ENCODE measurements at places on chromosomes 2 and 18.

GRCh38 chr18:1147730-1148129, 243.1 kb downstream of the ADCYAP1 start:
- H3K36me3 ChIP-seq, result no peaks in the 10 kb centered on the region
- no peak for DNase-seq
- no peaks in the 10 kb centered on the region for H3K4me1 ChIP-seq
- no peaks in the 10 kb centered on the region for H3K27me3 ChIP-seq
- H3K4me3 ChIP-seq, result no peak overlapping the region
- no peak overlapping the region for H3K27ac ChIP-seq

GRCh38 chr18:63107171-63107845, 212.3 kb downstream of the BCL2 start:
- H3K4me1 ChIP-seq, result peaks cover 34% of the 10 kb centered on the region
- peaks cover 11% of the 10 kb centered on the region for H3K36me3 ChIP-seq
- DNase-seq, result no peak
- H3K4me3 ChIP-seq, result no peak overlapping the region
- no peak overlapping the region for H3K27ac ChIP-seq

GRCh38 chr2:177489719-177490301, 97.2 kb downstream of the AGPS start:
- no peak overlapping the region for H3K4me3 ChIP-seq
- no peak for DNase-seq
- H3K4me1 ChIP-seq, result no peaks in the 10 kb centered on the region
- H3K27me3 ChIP-seq, result no peaks in the 10 kb centered on the region
- no peak overlapping the region for H3K27ac ChIP-seq

DNA sequence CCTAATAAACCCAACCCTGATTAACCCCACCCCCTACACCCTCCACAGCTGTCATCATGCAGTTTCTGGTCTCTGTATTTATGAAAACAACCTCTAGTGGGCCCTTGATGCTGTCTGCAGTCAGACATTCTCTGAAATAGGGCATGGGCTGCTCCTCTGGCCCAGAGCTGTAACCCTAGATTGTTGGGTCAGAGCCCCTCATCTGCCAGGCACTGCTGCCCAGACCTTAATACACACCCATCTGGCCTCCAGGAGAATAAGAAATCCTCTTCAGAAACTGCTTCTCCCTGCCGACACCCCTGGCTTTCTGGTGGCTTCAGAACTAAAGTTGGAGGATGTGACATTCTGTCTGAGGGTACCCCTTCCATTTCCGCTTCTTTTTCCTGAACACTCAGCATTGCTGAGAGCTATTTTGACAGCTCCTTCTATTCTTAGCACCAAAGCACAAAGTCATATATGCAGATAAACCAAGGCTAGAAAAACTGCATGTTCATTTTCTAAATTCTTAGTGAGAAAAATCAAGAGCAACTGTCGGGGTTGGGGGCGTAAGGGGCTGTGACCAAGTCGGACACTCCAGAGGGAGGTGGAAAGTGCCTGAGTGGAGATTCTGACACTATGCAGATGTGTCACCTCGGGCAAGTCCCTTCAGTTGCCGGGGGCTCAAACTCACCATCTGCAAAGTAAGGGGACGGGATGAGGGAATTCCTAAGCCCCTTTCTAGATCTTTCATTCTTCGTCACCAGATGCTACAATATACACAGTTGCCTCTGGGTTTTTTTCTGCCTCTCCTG, 28.7 kb downstream of the SRSF7 start:
- peaks cover 31% of the 10 kb centered on the region for H3K36me3 ChIP-seq
- peak overlapping the region; percentile 83 for H3K27ac ChIP-seq
- no peaks in the 10 kb centered on the region for H3K27me3 ChIP-seq
- H3K4me3 ChIP-seq, result peak overlapping the region; percentile 32

DNA sequence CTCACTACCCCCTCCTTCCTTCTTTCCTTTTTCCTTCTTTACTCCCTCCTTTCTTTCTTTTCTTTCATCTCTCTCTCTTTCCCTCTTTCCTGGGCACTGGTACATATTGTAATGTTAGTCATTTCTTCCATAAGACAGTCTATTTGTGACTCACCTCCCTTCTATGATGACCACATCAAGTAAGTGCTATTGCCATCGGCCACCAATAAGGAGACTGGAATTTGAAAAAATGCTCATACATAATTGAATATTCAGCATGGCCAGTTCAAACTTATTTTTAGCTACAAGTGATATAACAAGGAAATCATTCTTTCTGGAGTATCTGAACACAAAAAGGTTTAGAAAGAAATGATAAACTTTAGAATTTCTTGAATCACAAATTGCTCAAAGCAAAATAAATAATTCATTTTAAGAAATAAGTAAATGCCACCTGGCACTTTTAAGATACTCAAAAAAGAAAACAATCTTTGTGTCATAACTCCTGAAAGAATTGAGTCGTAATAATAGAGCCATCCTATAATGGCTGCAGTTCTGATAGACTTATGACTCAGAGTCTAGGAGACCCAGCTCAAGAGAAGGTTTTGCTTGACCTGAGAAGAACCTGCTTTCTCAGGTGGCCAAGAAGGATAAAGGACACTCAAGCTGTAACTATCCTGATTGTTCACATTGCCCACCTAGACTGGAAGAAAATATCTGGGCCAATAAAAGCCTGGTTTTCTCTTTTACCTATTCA, 51.6 kb upstream of the CCBE1 start:
- no peaks in the 10 kb centered on the region for H3K36me3 ChIP-seq
- H3K27me3 ChIP-seq, result peaks cover 3% of the 10 kb centered on the region
- no peak overlapping the region for H3K27ac ChIP-seq
- DNase-seq, result no peak
- H3K4me3 ChIP-seq, result no peak overlapping the region

- peaks cover 3% of the 10 kb centered on the region for H3K27me3 ChIP-seq
- no peak overlapping the region for H3K27ac ChIP-seq
- no peak overlapping the region for H3K4me3 ChIP-seq
- no peak for DNase-seq
- H3K4me1 ChIP-seq, result no peaks in the 10 kb centered on the region
- H3K36me3 ChIP-seq, result no peaks in the 10 kb centered on the region
Observed at GRCh38 chr2:86358957-86359356, 21.5 kb upstream of the REEP1 start.

DNA sequence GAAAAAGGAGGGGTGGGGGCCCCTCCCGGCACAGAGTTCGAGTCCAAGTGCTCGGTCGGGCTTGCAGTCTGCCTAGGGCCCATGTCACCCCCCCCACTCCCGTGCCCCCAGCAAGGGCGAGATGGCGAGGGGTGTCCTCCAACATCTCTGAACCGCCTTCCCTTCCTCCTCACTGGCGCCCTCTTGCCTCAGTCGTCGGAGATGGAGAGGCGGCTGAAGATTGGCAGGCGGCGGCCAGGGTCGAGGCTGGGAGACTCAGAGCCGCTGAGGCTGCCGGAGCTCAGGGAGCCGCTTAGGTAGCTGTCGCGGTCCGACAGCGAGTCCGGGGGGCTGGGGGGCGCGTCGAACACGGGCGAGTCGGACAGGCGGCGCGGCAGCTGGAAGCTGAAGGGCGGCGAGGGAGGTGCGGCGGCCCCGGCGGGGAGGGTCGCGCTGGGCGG, 2.3 kb downstream of the ZFP36L2 start:
- H3K36me3 ChIP-seq, result peaks cover 59% of the 10 kb centered on the region
- peak overlapping the region; percentile 100 for H3K27ac ChIP-seq
- H3K4me3 ChIP-seq, result peak overlapping the region; percentile 98
- peaks cover 42% of the 10 kb centered on the region for H3K4me1 ChIP-seq
- peak; percentile 87 for DNase-seq

DNA sequence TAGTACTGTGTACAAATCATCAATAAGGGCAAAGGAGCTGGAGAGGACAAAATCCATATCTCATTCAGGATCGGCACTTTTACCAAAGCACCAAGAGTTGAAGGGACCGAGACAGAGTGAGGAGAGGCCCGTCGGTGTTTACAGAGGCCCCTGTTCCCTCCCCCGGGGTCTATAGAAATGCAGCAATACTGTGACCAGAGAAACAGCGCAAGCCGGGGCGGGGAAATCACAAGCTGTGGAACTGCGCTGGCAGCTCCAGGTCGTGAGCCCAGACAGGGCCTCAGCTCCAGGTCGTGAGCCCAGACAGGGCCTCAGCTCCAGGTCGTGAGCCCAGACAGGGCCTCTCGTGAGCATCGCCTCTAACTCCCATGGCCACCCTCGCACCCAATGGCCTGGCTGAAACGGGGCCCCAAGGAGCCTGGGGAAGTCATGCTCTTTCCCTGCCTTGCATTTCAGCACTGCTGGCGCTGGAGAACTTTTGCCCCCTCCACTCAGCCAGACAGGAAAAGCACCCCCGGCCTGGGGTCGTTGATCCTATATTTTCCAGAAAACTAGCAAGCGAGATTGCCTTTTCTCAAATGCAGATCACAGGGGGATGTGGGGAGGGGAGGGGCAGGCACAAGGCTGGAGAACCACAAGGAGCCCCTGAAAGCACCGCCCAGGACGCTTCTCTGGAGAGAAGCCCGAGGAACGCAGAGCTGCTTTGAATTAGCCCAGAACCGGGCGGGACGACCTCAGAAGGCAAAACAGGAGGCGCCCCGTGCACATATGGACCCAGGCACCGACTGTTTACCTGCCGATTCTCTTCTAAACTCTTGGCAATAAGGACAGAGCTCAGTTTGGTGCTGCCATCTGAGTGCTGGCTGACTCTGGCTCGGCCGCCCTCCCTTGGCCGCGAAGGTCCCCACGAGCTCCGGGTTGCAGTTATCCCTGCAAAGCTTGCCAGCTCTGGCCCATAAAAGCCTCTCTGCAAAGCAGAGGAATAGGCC, 223.7 kb downstream of the ACKR3 start:
- no peaks in the 10 kb centered on the region for H3K36me3 ChIP-seq
- no peaks in the 10 kb centered on the region for H3K4me1 ChIP-seq
- H3K27me3 ChIP-seq, result peaks cover 6% of the 10 kb centered on the region
- H3K4me3 ChIP-seq, result no peak overlapping the region
- DNase-seq, result no peak

- H3K36me3 ChIP-seq, result no peaks in the 10 kb centered on the region
- no peak overlapping the region for H3K4me3 ChIP-seq
- no peak overlapping the region for H3K27ac ChIP-seq
- DNase-seq, result no peak
- H3K27me3 ChIP-seq, result no peaks in the 10 kb centered on the region
Observed at GRCh38 chr2:83747141-83747540, 711.9 kb downstream of the SUCLG1 start.

- no peaks in the 10 kb centered on the region for H3K27me3 ChIP-seq
- H3K27ac ChIP-seq, result no peak overlapping the region
- no peak for DNase-seq
- no peaks in the 10 kb centered on the region for H3K4me1 ChIP-seq
- no peaks in the 10 kb centered on the region for H3K36me3 ChIP-seq
Observed at GRCh38 chr18:75297731-75298130, 87.1 kb downstream of the TSHZ1 start.

DNA sequence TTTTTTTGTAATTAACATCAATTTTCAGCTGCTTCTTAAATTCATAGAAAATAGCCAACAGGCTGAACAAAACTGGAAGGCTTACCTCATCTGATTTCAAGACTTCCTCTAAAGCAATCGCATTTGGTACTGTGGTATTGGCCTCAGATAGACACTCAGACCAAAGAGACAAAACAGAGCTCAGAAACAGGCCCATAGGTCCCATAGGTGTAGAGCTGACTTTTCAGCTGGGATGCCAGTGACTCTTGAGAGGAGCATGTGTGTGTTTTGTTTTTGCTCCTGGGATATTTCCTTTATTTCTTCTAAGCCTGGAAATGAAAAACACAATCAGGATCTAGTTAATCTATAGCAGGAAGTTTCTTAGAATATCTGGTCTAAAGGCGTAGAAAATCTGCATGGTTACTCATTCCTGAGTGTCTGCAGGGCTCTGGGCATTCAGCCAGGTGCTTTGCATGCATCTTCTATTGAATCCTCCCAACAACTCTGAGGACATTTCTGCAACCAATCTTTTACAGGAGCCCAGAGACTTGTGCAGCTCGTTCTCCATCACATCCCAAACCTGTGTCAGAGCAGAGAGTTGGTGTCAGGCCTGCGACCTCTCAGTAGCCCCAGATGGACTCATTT, 190.8 kb downstream of the RTP5 start:
- H3K4me3 ChIP-seq, result no peak overlapping the region
- no peaks in the 10 kb centered on the region for H3K27me3 ChIP-seq
- no peaks in the 10 kb centered on the region for H3K4me1 ChIP-seq
- no peak overlapping the region for H3K27ac ChIP-seq

- H3K4me1 ChIP-seq, result peaks cover 3% of the 10 kb centered on the region
- no peaks in the 10 kb centered on the region for H3K36me3 ChIP-seq
- H3K27ac ChIP-seq, result no peak overlapping the region
- H3K27me3 ChIP-seq, result peaks cover 39% of the 10 kb centered on the region
- no peak for DNase-seq
Observed at GRCh38 chr2:219621935-219622334, 5.5 kb upstream of the SLC4A3 start.

GRCh38 chr18:950882-951495, 46.3 kb downstream of the ADCYAP1 start:
- H3K4me3 ChIP-seq, result no peak overlapping the region
- no peak for DNase-seq
- no peaks in the 10 kb centered on the region for H3K4me1 ChIP-seq
- H3K27ac ChIP-seq, result no peak overlapping the region
- H3K27me3 ChIP-seq, result peaks cover 2% of the 10 kb centered on the region

GRCh38 chr2:156901373-156902031, 356.0 kb upstream of the GALNT5 start:
- no peak for DNase-seq
- peaks cover 32% of the 10 kb centered on the region for H3K27me3 ChIP-seq
- no peaks in the 10 kb centered on the region for H3K36me3 ChIP-seq
- H3K4me1 ChIP-seq, result peaks cover 7% of the 10 kb centered on the region

- H3K4me3 ChIP-seq, result peak overlapping the region; percentile 70
- peaks cover 32% of the 10 kb centered on the region for H3K36me3 ChIP-seq
- H3K27me3 ChIP-seq, result no peaks in the 10 kb centered on the region
- H3K27ac ChIP-seq, result peak overlapping the region; percentile 98
- DNase-seq, result peak; percentile 85
Observed at GRCh38 chr18:46155641-46156051, 51.5 kb downstream of the HAUS1 start.

DNA sequence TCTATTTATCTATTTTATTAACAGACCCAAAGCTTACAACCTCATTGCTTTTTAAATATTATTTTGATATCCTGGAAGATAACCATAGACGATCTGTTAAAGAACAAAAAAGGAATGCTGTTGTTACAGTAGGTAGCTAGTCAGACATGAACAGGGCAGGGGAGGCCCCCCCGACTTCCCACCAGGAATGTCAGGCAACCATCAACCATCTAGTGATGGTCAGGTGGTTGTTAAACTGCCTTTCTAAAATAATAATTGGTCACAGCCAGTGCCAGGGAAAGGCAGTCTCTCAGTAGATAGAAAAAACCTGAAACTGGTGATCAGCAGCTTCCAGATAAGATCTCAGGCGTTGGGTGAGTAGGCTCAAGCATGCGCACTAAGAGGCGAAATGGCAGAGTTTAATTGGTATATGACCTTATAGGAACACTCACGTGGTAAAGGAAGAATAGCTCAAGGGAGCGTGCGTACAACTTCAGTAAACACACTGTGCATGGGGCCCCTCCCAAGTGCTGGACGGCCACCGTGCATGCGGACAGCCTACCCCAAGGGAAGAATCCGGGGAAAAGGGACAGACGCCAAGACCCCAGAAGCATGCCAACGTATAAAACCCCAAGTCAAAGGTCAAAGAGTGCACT, 32.5 kb upstream of the CCL20 start:
- no peaks in the 10 kb centered on the region for H3K36me3 ChIP-seq
- no peak for DNase-seq
- peaks cover 12% of the 10 kb centered on the region for H3K4me1 ChIP-seq
- no peak overlapping the region for H3K27ac ChIP-seq
- H3K27me3 ChIP-seq, result peaks cover 8% of the 10 kb centered on the region
- no peak overlapping the region for H3K4me3 ChIP-seq

- DNase-seq, result no peak
- no peak overlapping the region for H3K27ac ChIP-seq
- peaks cover 12% of the 10 kb centered on the region for H3K27me3 ChIP-seq
- H3K4me1 ChIP-seq, result no peaks in the 10 kb centered on the region
- no peaks in the 10 kb centered on the region for H3K36me3 ChIP-seq
- H3K4me3 ChIP-seq, result no peak overlapping the region
Observed at GRCh38 chr2:196046123-196046917, 22.3 kb downstream of the DNAH7 start.
